ENCODE measurements at places on chromosomes 5 and 9. TPM values are rescaled to one million over a fixed set of nuclear protein-coding genes. Genes with fewer than 3 reads are reported as not detected.

DNA sequence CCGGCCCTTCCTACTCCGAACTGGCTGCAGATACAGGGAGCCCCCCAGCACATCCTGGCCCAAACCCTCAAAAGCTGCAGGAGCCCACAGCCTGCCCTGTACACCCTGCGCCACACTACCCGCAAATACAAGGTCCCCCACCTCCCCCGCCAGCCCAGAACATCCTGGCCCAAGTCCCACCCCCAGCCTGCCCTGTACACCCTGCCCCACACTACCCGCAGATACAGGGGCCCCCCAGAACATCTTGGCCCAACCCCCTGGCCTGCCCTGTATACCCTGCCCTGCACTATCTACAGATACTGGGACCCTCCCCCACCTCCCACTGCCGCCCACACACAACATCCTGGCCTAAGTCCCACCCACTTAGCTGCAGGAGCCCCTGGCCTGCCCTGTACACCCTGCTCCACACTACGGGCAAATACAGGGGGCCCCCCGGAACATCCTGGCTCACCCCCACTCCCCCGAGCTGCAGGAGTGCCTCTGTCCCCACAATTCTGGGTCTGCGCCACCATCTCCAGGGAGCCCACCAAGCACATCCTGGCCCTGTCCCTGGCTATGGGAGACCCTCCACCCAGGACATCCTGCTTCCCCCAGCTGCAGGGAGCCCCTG is 8.3 kb downstream of the LPCAT1 start:
- peak; percentile 10 for DNase-seq

The PCDHB11 gene
- 0.37 TPM for polyA plus RNA-seq

DNA sequence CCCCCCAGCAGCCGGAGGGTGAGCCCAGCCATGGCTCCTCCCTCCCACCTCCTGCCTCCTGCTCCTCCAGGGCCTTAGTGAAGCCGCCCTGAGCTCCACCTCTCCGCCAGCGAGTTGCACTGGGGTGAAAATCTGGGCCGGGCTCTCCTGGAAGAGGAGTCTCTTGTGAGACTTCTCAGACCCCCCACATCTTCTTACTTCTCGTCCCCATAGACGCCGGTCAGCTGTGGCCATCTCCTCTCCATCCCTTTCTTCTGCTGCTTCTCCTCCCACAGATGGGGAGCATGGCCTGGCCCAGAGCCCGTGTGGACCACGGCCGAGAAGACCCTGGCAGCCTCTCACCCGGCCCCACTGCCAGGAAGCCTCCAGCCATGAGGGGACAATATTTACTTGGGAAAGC is 17.3 kb downstream of the OLFM1 start:
- DNase-seq, result no peak

The UHRF2 gene
- polyA plus RNA-seq, result 9.6 TPM

DNA sequence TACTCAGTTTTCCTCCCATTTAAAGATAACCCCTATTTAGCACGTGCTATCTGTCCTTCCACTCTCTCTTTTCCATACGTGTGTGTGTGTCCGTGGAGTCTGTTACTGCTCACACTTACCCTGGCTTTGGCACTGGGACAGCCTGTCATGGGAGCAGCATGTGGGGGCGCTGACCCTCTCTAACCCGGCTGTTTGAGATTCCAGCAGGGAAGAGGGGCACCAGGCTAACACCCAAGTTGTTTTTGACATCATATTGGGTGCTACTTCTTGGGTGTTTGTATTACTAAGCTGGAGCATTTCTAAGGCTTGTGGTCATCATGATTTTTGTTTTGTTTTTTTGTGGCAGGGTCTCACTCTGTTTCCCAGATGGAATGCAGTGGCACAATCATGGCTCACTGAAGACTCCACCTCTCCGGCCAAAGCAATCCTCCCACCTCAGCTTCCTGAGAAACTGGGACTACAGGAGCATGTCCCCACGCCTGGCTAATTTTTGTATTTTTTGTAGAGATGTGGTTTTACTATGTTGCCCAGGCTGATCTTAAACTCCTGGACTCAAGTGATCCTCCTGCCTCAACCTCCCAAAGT is 56.9 kb upstream of the SIMC1 start:
- no peak for DNase-seq

DNA sequence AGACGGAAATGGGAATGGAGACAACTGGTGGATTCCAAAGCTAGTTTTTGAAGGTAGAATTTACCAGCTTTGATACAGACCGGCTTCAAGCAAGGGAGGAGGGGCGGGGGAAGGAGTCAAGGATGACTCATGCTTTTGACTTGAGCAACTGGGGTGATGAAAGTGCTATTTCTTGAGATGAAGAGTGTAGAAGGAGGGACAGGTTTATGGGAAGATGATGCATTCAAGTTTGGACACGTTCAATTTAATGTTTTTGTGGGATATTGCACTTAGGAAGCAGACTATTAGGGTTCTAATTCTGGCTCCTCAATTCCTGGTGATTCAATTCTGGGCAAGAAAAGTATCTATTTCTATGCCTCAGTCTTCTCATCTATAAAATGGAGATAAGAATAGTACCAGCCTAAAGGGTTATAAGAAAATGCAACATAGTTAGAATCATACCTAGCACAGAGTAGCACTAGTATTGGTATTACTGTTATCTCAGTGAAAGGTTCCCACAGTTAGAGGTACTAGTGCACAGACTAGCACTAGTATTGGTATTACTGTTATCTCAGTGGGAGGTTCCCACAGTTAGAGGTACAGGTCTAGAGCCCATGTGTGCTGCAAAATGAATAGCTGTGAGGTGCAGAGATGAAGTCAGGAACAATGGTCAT is 4.6 kb downstream of the NIPAL4 start:
- DNase-seq, result no peak

DNA sequence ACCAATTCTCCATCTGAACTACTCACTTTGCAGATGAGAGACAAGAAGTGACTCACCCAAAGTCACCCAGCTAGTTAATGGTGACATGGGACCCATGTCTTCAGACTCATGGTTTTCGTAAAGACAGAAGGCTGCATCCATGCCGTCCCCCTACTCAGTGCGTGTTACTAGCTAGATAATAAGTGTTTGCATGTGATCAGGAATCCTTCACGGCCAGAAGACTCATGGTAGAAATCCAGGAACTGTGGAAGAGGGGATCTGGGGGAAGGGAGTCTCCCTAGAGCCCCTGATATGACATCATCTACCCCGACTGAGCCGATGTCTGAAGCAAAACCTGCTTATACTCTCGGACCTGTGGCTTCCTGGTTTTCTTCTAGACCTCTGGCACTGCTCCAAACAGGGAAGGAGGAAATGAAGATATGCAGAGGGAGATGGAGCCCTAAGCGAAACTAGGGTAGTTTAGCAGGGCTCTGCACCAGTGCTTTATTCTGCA is 3.3 kb downstream of the RNF183 start:
- DNase-seq, result no peak

GRCh38 chr5:177366528-177367322 is 9.0 kb downstream of the RGS14 start:
- peak; percentile 91 for DNase-seq

The ROPN1L gene
- polyA plus RNA-seq, result 0.29 TPM

DNA sequence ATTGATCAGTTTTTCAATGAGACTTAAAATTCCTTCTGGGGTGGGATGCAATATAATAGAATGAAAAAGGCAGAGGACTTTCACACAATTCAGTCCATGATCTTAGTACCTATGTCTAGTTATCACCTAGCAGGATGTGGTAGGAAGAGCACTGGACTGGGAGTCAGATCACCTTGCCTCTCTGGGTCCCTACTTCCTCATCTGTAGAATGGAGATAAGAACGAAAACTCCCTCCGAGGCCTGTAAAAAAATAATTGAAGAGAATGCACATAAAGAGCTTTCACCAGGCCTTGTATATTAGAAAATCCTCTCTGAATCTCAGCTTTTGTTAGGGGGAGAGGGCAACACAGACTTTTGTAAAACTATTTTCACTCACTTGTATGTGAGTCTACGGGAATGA is 681 bp upstream of the TMEFF1 start:
- DNase-seq, result no peak

- DNase-seq, result no peak
Observed at GRCh38 chr5:95780597-95780996, 41.9 kb downstream of the GLRX start.

GRCh38 chr5:118468085-118468484 is 520.3 kb downstream of the DTWD2 start:
- no peak for DNase-seq

GRCh38 chr9:128214571-128215490 is 11.7 kb downstream of the DNM1 start:
- DNase-seq, result no peak

DNA sequence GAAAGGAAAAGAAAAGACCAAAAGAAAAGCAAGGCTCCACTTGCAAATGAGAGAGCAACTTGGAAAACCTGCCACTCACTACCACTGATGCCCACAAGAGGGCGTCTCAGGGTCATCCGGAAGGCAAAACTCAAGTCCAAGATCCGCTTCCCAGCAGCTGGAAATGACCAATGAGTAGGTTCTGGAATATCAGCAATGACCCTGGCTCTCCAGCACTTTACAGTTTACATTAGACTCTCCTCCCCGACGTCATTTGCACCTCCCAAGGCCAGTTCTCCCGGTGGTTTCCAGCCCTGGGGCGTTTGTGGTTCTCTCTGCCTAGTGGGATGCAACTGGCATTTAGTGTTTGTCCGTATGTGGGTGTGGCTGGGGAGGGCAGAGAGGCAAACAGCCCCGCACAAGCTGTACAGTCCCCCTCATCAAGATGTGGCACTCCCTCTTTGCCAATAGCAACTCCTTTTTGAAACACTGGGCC is 193.8 kb upstream of the ZNF618 start:
- peak; percentile 57 for DNase-seq

DNA sequence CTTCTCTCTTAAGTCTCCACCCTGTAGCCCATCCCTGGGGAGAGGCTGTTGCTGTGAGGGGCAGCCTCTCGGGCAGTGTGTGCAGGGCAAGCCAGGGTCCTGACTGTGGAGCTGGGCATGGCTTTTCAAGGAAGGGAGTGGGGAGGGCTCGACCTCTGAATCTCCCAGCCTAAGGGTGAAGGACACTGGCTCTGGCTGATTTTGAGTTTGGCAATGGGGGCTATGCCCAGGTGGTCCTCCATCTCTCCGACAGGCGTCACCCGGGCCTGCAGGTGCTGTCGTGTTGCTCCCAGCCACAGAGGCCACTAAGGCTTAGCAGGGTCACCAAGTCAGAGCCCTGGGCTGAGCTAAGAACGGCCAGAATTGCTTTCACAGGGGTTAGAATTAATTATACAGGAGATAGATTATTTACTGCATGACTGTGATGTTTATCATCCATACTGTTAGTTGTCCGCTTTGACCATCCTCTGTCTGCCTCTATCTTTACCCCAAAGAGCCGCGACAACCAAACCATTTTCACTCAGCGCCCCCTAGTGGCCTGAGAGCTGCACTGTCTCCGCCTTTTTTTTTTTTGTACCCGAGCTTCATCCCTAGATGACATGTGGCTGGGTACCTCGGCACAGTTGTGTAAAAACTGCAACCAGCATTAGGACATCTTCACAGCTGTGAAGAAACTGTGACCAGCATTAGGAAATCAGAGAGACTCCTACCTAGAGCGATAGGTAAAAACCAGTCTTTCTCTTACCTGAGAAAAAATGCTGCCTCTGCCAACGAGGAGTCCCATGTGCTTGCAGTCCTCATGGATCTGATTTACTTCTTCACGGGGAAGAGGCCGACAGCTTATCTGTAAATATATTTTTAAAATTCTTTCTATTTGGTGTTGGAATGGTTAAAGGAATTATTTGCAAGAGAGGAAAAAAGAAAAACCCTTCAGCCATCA is 44.5 kb downstream of the AGXT2 start:
- peak; percentile 24 for DNase-seq

DNA sequence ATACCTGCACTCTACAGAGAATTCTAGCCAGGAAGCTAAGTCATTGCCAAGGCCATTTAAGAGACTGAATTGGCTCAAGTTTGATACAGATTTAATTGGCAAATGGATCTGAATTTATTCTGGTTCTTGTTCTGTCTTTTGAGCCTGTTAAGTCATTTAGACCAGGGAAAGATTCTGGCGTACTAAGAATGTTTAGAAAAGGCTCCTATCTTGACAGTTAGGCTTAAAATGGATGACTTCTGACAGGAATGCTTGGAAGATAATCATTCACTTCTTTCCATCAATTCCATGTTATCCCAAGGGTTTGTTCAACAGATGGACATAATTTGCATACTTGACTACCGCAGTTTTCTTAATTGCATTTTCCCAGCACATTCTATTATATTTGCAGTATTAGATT is 376.6 kb downstream of the PTPRD start:
- no peak for DNase-seq

The MCIDAS gene
- not detected for polyA plus RNA-seq

DNA sequence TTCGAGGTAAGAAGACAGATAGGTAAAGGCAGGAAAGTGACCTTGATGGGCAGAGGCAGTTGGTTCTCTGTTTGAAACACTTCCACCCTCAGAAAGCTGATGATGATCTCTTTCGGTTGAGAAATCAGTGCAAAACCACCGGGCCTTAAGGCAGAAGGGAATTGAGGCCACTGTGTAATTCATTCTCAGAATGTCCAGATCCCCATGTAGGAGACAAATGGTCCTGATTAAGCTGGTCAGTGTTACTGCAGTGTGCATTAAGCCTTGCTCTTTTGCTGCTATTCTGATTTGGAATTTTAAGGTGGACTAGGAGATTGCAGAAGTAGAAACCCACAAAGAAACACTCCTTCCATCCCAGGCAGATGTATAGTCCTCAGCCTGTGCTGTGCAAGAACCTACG is 255.2 kb downstream of the ARHGAP26 start:
- no peak for DNase-seq

- DNase-seq, result peak; percentile 74
Observed at GRCh38 chr9:121650217-121651007, 1.0 kb upstream of the DAB2IP start.

The AGXT2 gene
- polyA plus RNA-seq, result not detected

DNA sequence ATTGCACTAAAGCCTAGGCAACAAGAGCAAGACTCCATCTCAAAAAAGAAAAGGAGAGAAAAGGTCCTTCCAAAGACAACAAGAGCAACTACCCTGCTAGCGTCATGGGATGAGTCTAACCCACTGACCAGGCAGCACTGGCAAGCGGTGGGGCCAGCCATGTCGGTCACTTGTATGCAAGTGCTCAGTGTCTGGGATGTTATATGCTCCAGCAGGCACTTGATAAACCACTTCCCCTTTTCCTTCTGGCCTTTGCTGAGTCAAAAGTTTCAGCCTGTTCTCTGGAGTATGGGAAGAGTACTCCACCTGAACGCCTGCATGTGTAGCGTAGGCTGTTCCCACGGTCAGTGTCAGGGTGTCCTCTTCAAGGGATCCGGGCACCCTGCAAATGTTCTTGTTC is 9.2 kb upstream of the MXD3 start:
- DNase-seq, result no peak

GRCh38 chr5:9545992-9546851 is at the start of gene SEMA5A:
Gene SEMA5A (minus strand): TSS chr5:9546075. CDS start chr5:9379946, 166,129 bp downstream.
- peak; percentile 78 for DNase-seq

GRCh38 chr5:139488260-139488659 is 5.7 kb upstream of the STING1 start:
- peak; percentile 39 for DNase-seq

GRCh38 chr5:172380987-172381643 is 73.2 kb downstream of the SH3PXD2B start:
- DNase-seq, result peak; percentile 74
